ENCODE measurements at places on chromosomes 1 and 21. TPM values are rescaled to one million over a fixed set of nuclear protein-coding genes. Genes with fewer than 3 reads are reported as not detected.

The RCAN3 gene
- 1.4 TPM for polyA plus RNA-seq

The SIPA1L2 gene
- polyA plus RNA-seq: not detected

The MNDA gene
- polyA plus RNA-seq: not detected

The LYPD8 gene
- polyA plus RNA-seq: 1.4 TPM

The BSND gene
- not detected for polyA plus RNA-seq

The GNG12 gene
- 3.0 TPM for polyA plus RNA-seq

The LCE2C gene
- polyA plus RNA-seq: not detected

The EFNA3 gene
- polyA plus RNA-seq: 6.8 TPM

The POMGNT1 gene
- polyA plus RNA-seq: 37.8 TPM

The AIRE gene
- polyA plus RNA-seq: not detected

The GPA33 gene
- not detected for polyA plus RNA-seq

The GBP5 gene
- polyA plus RNA-seq: 0.49 TPM

The IRF6 gene
- polyA plus RNA-seq: 0.11 TPM

The UMODL1 gene
- not detected for polyA plus RNA-seq

The DMBX1 gene
- polyA plus RNA-seq: 3.4 TPM

The ZP4 gene
- polyA plus RNA-seq: not detected

The TTLL10 gene
- polyA plus RNA-seq: not detected

All from K562 (cell line).